ENCODE measurements at places on chromosomes 13 and 19. TPM values are rescaled to one million over a fixed set of nuclear protein-coding genes. Genes with fewer than 3 reads are reported as not detected.

The RFPL4AL1 gene
- polyA plus RNA-seq: not detected

The KCNK6 gene
- 8.0 TPM for polyA plus RNA-seq

The POU2F2 gene
- 0.28 TPM for polyA plus RNA-seq

The COMMD6 gene
- 66.4 TPM for polyA plus RNA-seq

- DNase-seq: no peak
Observed at GRCh38 chr19:32566246-32566830, 14.7 kb upstream of the PDCD5 start.

GRCh38 chr13:61486496-61486895 lies 70.8 kb upstream of the PCDH20 start:
- DNase-seq: no peak

DNA sequence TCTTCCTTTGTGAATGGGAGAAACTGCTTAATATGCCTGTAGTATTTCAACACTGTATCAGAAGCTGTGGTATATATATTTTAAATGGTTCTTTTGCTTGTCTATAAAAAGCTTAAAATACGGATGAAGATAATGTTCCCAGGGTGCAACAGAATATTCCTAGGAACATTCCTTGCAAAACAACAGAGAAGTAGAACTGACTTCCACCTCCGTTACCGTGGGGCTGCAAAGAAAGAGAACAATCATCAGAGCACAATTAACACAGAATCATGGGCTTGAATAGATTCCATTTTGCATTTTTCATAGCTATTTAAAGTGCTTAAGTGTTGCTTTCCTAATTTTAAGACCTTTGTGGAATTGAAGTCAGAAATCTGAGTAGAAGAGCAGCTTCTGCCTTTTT lies 1227.7 kb downstream of the EFNB2 start:
- no peak for DNase-seq

DNA sequence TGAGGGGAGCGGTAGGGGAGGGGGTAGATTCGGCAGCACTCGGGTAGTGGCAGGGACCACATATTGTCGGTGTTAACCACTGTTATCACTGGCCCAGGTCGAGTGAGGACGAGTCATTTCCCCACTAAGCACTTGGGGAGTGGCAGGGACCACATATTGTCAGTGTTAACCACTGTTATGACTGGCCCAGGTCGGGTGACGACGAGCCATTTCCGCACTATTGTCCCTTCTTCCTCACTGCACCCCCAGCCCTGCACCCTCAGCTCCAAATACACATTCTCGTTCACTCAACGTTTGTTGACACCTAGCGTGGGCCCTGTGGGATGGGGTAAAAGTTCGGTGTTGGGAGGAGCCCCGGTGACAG lies 467 bp upstream of the CLN5 start:
- DNase-seq: no peak

GRCh38 chr13:42728507-42729180 lies 52.7 kb upstream of the FAM216B start:
- DNase-seq: no peak

- DNase-seq: peak; percentile 63
Observed at GRCh38 chr19:47275791-47276461, 1.2 kb downstream of the INAFM1 start.

DNA sequence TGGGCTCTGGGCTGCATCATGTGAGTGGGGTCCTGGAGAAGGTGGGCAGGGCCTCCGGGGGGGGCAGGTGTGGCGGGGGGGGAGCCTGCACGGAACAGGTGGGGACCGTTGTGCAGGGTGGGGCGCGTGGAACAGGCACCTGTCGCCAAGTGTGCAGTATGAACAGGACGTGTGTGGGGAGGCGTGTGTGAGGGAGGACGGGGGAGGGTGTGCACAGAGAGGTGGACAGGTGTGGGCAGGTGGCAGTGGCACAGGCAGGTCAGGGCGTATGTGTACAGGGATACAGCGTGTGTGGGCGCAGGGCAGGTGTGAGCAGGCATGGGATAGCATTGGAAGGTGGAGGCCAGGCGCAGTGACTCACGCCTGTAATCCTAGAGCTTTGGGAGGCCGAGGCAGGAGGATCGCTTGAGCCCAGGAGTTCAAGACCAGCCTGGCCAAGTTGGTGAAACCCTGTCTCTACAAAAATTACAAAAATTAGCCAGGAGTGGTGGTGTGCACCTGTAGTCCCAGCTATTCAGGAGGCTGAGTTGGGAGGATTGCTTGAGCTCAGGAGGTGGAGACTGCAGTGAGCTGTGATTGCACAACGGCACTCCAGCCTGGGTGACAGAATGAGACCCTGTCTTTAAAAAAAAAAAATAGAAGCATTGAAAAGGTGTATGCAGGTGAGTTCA lies 3.2 kb downstream of the PLK5 start:
- DNase-seq: no peak

- DNase-seq: peak; percentile 82
Observed at GRCh38 chr19:9406798-9407352, 28.5 kb downstream of the ZNF266 start.

Measured in heart right ventricle (tissue), 16 donors.